ENCODE measurements at places on chromosomes 7 and 10. TPM values are rescaled to one million over a fixed set of nuclear protein-coding genes. Genes with fewer than 3 reads are reported as not detected.

The AFAP1L2 gene
- total RNA-seq: 32.0 TPM

The SEMA3A gene
- total RNA-seq: 4.4 TPM

The THNSL1 gene
- 1.9 TPM for total RNA-seq

The PPP2R2D gene
- 67.2 TPM for total RNA-seq

The TBX20 gene
- not detected for total RNA-seq

The CPA2 gene
- total RNA-seq: not detected

The LRMDA gene
- total RNA-seq: not detected

The PHKG1 gene
- 5.2 TPM for total RNA-seq

The SPAM1 gene
- total RNA-seq: not detected

The SPDYE16 gene
- not detected for total RNA-seq

The GJC3 gene
- 2.4 TPM for total RNA-seq

The PSMG3 gene
- 35.7 TPM for total RNA-seq

The AGAP5 gene
- 3.6 TPM for total RNA-seq

The GPR158 gene
- total RNA-seq: not detected

The GRID1 gene
- 1.9 TPM for total RNA-seq

The PON3 gene
- 11.6 TPM for total RNA-seq

The LIPM gene
- 16.7 TPM for total RNA-seq

The NME8 gene
- total RNA-seq: not detected

The RHOBTB1 gene
- total RNA-seq: 4.0 TPM

The UCN3 gene
- not detected for total RNA-seq

The SLC26A5 gene
- total RNA-seq: 1.2 TPM

The SAMD9L gene
- 1.2 TPM for total RNA-seq

The HECTD2 gene
- 8.2 TPM for total RNA-seq

The PILRA gene
- total RNA-seq: 6.0 TPM

The SEMA3D gene
- total RNA-seq: 5.9 TPM

Measured in suprapubic skin (tissue), 4 donors.